ENCODE measurements at places on chromosomes 4 and X.

- no peak for DNase-seq
These were observed 273.7 kb downstream of the PTTG2 start for GRCh38 chr4:38233727-38234480.

DNA sequence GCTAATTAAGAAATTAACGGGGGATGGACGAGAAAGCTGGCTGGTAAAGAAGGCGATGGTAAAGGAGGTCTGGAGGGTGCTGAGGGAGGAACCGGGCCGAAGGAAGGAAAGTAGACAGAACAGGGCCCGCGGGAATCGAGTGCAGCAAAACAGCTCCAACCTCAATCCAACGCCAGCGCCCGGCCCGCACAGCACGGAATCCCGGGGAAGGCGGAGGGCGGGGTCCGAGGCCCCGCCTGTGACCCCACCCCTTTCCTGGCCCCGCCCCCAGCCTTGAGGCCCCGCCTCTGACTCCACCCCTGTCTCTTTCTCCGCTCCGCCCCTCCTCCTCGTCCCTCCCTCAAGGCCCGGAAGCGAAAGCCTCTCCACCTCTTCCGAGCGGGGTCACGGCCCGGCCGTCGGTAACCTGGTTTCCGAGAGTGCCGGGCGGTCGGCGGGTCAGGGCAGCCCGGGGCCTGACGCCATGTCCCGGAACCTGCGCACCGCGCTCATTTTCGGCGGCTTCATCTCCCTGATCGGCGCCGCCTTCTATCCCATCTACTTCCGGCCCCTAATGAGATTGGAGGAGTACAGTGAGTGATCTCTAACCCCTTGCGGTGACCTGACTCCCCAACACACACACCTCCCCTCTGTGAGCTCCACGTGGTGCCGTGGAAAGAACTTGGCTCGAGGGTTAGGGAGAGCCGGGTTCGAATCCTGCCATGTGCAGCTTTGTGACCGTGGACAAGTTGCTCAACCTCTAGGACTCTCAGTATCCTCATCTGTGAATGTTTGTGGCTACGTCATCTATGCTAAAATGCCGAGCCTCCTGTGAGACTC, at the start of gene SMIM20:
Gene SMIM20 (plus strand): TSS at position 370 of the 819 bp plus-strand sequence. CDS start 94 bp downstream, at position 464.
- peak; percentile 79 for DNase-seq

DNA sequence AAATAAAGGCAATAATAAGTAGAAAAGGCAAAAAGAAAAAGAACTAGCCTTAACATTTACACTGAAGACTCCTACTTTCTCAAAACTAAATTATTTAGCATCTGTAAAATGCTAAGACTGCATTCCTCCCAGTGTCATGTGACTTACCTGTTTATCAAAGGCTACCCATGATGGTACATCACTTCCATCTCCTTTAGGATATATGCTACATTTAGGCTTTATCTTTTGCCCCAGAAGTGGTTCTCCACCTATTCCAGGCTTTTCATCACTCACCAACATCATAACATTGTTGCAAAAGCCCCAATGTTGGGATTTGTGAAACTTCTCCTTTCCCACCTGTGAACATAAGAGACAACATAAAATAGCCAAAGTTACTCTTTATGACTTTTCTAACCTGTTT, 31.1 kb downstream of the EFHC2 start:
- DNase-seq = no peak

- peak; percentile 65 for DNase-seq
These were observed 13.9 kb downstream of the SCARB2 start for GRCh38 chr4:76199664-76200211.

DNA sequence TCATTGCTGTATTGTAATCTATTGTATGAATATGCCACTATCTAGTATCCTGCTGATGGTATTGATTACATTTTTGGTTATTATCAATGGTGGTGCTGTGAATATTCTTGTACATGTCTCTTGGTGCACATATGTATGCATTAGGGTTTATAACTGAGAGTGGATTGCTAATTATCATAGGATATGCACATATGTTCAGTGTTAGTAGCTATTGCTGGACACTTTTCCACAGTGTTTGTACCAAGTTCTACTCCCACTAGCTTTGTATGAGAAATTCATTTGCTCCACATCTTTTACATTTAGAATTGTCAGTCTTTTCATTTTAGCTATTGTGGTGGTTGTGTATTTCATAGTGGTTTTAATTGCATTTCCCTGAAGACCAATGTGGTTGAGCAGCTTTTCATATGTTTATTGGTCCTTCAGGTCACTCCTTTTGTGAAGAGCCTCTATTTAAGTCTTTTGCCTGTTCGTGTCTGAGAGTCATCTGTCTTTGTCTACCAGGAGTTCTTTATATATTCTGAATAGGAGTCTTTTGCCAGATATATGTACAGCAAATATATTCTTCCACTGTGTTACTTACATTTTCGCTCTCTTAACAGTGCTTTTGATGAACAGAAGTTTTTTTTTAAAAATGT, 87.1 kb downstream of the TBC1D19 start:
- DNase-seq = no peak

DNA sequence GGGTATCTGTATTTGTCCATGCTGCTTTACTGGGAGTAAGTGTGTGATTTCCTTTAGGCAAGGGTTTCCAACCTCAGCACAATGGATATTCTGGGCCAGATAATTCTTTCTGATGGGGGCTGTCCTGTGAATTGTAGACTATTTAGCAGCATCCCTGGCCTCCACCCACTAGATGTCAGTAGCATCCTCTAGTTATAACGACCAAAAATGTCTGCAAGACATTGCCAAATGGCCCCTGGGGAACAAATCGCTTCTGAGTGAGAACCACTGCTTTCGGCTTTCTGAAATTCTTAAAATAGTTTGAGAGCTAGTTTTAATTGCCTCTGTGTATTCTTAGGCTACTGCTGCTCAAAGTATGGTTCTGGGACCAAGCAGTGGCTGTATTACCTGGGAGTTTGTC, 81.2 kb upstream of the GPM6B start:
- DNase-seq = peak; percentile 39

GRCh38 chr4:124414276-124415040, 298.1 kb downstream of the ANKRD50 start:
- peak; percentile 14 for DNase-seq

- no peak for DNase-seq
These were observed 3.3 kb downstream of the XPNPEP2 start for GRCh38 chrX:129741880-129742758.

DNA sequence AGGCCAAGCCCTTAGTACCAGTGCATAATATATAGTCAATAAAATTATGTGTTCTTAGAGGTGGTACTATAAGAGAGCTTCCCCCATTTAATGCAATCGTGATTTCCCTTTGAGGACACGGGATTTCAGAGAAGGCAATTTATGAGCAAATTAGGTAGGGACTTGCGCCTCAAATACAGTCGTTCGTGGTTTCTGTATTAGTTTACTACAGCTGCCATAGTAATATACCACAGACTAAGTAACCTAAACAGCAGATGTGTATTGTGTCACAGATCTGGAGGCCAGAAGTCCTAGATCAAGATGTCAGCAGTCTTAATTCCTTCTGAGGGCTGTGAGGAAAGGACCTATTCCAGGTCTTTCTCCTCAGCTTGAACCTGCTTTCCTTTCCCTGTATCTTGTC, 1.5 kb upstream of the PUDP start:
- no peak for DNase-seq

DNA sequence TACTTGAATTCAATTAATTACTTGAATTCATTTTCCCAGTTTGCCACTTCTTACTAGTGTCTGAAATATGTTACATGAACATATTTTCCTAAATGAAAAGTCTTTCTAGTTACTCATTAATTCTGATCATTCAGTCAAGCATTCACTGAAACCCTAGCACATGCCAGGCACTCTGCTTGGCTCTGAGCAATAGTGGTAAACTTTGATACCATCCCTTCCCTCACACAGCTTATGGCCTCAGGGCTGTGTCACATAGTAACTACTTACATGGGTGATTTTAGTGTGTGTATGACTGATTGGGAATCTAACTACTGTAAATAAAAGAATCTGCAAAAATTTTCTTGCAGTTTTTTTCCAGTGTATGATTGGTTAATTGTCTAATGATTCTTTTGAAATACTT, 32.7 kb downstream of the METAP1 start:
- peak; percentile 36 for DNase-seq

DNA sequence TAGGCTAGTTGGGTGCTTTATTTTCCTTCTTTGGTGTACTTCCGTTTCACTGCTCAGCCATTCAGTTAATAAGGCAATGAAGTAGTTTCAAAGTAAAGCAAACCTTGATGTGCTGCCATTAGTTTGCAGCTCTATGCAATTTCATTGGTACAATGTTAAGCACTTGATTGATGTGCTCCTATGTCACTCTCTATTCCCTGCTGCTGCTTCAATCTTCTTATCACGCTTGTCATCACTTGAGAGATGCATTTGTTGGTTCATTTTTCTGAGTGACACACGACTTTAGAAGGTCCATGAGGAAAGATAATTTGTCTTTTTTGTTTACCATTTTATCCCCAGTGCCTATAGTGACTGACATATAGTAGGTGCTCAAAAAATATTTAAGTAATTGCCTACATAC, 871.0 kb upstream of the PABPC4L start:
- DNase-seq = no peak

DNA sequence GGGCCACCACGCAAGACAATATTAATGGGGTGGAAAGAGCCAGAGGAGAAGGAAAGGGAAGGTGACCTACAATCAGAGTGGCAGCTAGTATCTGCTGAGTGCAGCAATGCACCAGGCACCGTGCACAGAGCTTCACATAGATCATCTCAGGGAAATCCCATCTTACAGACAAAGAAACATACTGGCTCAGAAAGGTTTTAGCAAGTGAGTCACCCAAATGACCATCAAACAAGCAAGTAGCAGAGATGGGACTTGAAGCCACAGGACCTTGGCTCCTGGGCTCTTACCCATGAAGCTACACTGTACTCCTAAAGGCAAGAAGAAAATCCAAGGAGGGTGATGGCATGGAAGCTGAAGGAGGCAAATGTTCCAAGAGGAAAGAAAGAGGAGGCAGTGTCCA, 6.8 kb downstream of the ANXA5 start:
- peak; percentile 75 for DNase-seq

DNA sequence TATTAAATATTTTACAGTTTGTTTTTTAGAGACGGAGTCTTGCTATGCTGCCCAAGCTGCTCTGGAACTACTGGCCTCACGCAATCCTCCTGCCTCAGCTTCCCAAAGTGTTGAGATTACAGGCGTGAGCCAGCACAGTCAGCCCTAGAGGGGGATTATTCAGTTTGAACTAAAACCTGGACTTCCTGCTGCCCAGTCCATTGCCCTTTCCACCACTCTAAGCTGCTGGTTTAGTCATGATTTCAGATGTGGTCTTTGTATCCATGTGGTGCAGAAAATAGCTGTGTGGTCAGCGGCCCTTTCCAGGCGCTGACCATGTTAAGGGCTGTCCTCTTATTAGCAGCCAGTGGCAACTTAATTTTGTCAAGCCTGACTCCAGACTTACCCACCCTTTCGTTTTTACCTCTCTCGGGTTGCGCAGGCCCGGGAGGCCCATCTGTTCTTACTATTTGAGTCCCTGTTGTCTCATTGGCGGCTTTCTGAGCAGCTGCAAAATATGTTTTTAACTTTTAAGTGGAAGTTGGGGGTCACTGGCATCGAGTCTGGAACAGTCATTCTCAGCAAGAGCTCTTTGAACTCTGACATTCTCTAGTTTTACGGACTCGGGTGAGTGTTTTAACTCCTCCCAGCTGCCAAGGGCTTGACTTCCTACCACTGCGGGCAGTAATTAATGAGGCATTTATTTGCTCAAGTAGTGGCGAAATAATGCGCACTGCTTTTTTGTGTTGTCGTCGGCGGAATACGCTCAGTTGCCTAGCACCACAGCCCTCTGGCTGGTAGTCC, 773 bp upstream of the VMA21 start:
- DNase-seq = peak; percentile 60

GRCh38 chrX:139823806-139824205, 109.0 kb downstream of the ATP11C start:
- DNase-seq = no peak

DNA sequence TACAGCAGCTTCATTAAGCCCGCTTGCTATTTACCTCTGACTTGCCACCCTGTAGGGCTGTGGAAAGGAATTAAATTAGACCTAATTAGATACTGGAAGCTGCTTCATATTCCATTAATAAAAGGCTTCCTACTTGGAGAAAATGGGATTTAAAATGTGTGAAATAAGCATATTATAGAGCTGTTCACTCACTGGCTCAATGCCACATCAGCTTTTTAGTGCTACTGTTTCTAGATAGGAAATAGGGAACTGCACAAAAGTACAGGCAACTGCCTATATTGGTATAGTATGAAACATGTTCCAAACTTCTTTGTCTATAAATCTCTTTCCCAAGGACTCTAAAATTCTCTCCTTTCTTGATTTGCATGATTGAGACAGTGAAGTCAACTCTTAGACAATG, 407.9 kb upstream of the AADAT start:
- DNase-seq = no peak

DNA sequence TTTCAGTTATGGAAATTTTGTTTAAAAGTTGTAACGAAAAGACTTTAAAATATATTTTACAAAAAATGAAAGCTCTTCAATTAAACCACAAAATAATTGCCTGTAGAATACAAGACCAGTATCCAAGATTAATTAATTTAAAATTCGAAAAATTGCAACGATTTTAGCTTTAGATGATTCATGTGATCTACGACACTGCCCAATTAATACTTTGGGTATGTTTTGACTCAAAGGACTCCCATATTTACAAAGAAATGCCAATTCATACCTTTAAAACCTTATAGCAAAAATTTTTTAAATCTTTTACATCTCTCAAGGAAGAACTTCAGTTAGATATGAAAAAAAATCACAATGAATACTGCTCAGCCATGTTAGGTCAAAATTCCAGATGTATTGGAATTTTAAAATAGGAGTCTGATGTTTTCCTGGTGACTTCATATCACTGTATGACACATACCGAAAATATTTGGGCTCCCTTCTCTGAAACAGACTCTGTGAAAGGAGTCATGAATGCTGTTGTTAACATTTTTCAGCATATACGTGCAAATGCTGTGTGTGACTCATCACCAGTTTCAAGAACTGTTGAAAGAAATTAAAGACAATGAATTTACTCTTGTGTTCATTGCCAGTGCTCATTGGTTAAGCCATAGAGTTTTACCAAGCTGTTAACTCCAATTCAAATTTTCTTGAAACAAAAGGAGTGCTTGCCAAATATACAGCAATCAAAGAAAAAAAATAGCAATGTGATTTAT, 13.8 kb upstream of the SMS start:
- peak; percentile 96 for DNase-seq

GRCh38 chr4:87865288-87865687, 32.5 kb downstream of the MEPE start:
- DNase-seq = no peak

DNA sequence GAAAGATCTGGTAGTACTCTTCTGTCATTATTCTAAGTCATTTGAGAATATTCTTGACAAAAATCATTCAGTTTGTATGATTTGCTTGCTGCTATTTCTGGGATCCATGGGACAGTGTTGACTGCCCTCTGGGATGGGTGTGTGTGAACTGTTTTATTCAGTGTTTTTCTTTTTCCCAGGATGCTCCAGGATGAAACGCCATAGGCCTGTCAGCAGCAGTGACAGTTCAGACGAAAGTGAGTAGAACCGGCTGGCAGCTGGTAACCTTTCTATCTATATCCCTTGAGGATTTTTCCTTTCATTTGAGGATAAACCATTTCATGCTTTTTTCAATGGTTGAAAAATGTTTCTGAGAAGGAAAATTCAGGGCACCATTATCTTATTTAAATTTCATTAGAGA, 72.5 kb downstream of the JADE3 start:
- no peak for DNase-seq

GRCh38 chr4:3287271-3287971, 5.4 kb upstream of the RGS12 start:
- no peak for DNase-seq
